CD8-positive, alpha-beta memory T cell (primary cell): ENCODE measurements at places on chromosomes 2 and 18. TPM values are rescaled to one million over a fixed set of nuclear protein-coding genes. Genes with fewer than 3 reads are reported as not detected.
A peak's percentile ranks its signal among the peaks of the same experiment; 100 is the strongest.

DNA sequence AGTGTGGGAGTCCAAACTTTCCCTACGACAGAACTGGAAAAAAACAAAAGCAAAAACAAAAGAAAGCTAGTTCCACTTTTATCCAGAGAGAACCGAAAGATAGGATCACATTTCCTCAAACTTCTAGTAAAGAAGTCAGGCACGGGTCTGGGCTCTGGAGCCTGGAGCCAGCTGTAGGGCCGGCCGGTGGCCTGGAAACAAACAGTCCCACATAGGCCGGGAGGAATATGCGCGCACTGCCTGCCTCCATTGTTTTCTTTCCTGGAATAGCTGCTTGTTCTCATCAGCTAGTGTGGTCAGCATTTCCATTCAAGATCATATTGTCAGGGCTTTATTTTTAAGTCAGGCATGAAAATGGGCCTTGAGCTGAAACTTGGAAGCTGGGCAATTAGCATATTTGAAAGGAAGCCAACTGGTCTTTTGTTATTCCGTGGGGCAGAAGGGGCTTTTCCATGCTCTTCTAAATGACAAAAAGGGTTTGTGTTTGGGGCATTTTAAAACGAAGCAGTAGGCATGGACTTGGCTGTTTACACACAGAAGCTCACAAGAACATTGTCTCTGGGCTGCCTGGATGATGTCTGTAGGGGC is 58.7 kb upstream of the RFX8 start:
- H3K36me3 ChIP-seq, result no peaks in the 10 kb centered on the region
- DNase-seq, result no peak
- H3K4me3 ChIP-seq, result no peak overlapping the region
- H3K27ac ChIP-seq, result no peak overlapping the region
- H3K27me3 ChIP-seq, result no peaks in the 10 kb centered on the region

Gene TCF23
- not detected for polyA plus RNA-seq

DNA sequence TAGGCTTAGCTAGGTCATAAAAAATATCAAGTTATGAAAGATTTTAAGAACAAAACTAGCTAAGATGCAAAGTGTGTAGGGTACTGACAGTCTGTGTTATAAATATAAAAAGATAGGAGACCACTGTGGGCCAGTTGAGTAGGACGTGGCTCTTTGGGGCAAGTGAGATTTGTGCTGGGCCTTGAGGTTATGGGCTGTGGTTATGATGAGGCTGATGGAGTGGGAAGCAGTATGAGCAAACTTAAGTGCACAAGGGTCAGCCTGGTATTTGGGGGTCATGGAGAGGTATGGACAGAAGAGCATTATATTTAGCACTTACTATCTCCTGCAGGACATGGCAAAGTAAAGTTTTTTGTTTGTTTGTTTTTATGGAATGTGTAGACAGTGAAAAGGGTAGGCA is 70.1 kb downstream of the SETBP1 start:
- H3K27ac ChIP-seq, result no peak overlapping the region
- no peak overlapping the region for H3K4me3 ChIP-seq
- no peaks in the 10 kb centered on the region for H3K36me3 ChIP-seq

DNA sequence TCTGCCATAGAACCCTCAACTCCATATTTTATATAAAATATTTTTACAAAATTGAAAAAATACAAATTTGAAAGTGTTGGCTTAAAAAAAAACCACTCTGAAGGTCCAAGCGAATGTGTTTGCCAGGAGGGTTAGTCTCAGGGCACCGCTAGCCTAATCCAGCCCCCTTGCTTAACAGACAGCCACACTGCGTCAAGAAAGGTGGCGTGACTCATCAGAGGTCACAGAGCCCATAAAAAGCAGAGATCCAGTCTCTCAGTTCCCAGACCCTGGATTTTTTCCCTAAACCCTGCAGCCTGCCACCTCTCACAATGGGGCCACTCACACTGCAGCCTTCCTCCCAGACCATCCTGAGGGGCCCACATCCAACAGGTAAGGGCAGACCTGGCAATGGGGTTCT is 3.9 kb upstream of the TNS1 start:
- H3K4me1 ChIP-seq, result peaks cover 5% of the 10 kb centered on the region
- DNase-seq, result no peak
- peaks cover 16% of the 10 kb centered on the region for H3K27me3 ChIP-seq
- no peak overlapping the region for H3K27ac ChIP-seq
- H3K4me3 ChIP-seq, result no peak overlapping the region

Gene MOB4
- polyA plus RNA-seq, result 26.1 TPM

Gene WNT6
- polyA plus RNA-seq, result 0.39 TPM

Gene GKN1
- polyA plus RNA-seq, result not detected

GRCh38 chr2:175597286-175597685 is 404.8 kb downstream of the LNPK start:
- no peak overlapping the region for H3K27ac ChIP-seq
- H3K4me1 ChIP-seq, result no peaks in the 10 kb centered on the region
- DNase-seq, result no peak
- no peaks in the 10 kb centered on the region for H3K27me3 ChIP-seq

Gene RMC1
- 41.3 TPM for polyA plus RNA-seq

GRCh38 chr2:238069021-238069709 is 8.4 kb downstream of the SCLY start:
- peaks cover 6% of the 10 kb centered on the region for H3K36me3 ChIP-seq
- H3K4me3 ChIP-seq, result no peak overlapping the region
- no peaks in the 10 kb centered on the region for H3K27me3 ChIP-seq
- peak; percentile 33 for DNase-seq

DNA sequence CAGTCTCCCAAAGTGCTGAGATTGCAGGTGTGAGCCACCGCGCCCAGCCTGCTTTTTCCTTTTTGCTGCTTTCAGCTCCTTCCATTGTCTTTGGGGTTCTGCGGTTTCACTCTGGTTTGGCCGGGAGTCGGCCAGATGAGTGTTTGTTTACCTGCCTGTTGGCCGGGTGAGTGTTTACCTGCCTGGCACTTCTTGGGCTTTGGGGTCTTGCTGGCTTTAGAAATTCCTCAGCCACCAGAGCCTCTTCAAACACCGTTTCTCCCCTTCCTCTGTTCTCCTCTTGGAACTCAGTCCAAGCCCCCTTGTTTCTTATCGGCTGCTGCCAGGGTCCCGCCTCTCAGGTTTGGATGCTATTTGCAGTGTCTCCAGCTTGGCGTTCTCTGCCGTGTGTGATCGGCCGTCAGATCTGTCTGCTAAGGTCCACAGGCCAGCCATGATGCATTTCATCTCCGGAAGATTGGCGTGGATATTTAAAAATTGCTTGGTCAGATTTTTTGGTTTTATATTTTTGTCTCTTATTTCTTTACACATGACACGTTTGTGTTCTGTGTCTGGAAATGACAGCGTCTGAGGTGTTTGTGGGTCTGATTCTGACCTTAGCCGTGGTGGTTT is 14.2 kb upstream of the GAL3ST2 start:
- peak overlapping the region; percentile 85 for H3K27ac ChIP-seq
- peak overlapping the region; percentile 31 for H3K4me3 ChIP-seq
- no peaks in the 10 kb centered on the region for H3K27me3 ChIP-seq
- H3K4me1 ChIP-seq, result peaks cover 22% of the 10 kb centered on the region
- peak; percentile 31 for DNase-seq

Gene ALLC
- polyA plus RNA-seq, result not detected

Gene GRP
- polyA plus RNA-seq, result not detected

Gene MAPK4
- not detected for polyA plus RNA-seq

GRCh38 chr2:36355151-36355889 is at the start of gene CRIM1:
Gene CRIM1 (plus strand): TSS chr2:36355778. CDS start chr2:36356293, 515 bp downstream.
- no peak within 1 kb of the TSS for H3K27ac ChIP-seq
- H3K4me1 ChIP-seq, result peaks cover 20% of the 10 kb centered on the region
- H3K36me3 ChIP-seq, result no peaks in the 10 kb centered on the region
- H3K4me3 ChIP-seq, result peak within 1 kb of the TSS; percentile 68
- peaks cover 4% of the 10 kb centered on the region for H3K27me3 ChIP-seq

Gene SETBP1
- 0.22 TPM for polyA plus RNA-seq

Gene CXCR1
- polyA plus RNA-seq, result 1.1 TPM

Gene CLEC4F
- polyA plus RNA-seq, result not detected

DNA sequence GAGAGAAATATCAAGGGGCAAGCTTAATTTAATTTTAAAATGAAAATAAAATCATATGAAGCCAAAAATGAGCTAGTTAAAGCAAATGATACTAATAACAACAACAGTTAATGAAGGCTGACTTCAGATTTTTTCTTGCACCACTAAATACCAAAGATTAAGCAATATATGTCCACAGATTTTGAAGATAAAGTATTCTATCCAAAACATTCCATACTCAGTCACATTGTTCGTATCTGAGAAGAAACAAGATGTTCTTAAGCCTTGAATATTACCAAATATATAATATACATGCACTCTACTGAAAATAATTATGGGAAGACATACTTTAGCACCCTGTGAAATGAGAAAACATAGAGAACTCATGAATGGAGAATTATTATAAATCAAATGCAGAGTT is 593.3 kb upstream of the SYT4 start:
- no peak overlapping the region for H3K27ac ChIP-seq
- no peaks in the 10 kb centered on the region for H3K4me1 ChIP-seq
- no peak overlapping the region for H3K4me3 ChIP-seq
- no peaks in the 10 kb centered on the region for H3K27me3 ChIP-seq

GRCh38 chr2:202510911-202511310 is 123.9 kb upstream of the FAM117B start:
- no peaks in the 10 kb centered on the region for H3K4me1 ChIP-seq
- no peak overlapping the region for H3K27ac ChIP-seq
- no peaks in the 10 kb centered on the region for H3K27me3 ChIP-seq
- no peak for DNase-seq

DNA sequence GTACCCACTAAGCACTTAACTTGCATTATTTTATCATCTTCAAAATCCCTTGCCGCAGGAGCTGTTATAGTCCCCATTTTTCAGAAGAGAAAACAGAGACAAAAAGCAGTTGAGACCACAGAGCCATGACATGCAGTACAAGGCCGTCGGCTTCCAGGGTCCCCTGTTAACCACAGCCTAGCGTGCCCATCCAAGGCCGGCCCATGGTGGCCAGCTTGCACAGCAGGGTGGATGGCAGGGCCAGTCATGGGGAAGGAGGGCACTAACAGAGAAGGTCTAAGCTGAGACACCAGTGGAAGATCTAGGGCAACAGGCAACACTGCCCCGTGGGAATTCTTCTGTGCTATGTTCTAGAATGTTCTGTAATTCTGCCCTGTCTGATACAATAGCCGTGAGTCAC is 192.6 kb upstream of the ID2 start:
- H3K4me1 ChIP-seq, result peaks cover 39% of the 10 kb centered on the region
- no peaks in the 10 kb centered on the region for H3K36me3 ChIP-seq
- no peak overlapping the region for H3K27ac ChIP-seq
- no peak overlapping the region for H3K4me3 ChIP-seq
- no peak for DNase-seq

DNA sequence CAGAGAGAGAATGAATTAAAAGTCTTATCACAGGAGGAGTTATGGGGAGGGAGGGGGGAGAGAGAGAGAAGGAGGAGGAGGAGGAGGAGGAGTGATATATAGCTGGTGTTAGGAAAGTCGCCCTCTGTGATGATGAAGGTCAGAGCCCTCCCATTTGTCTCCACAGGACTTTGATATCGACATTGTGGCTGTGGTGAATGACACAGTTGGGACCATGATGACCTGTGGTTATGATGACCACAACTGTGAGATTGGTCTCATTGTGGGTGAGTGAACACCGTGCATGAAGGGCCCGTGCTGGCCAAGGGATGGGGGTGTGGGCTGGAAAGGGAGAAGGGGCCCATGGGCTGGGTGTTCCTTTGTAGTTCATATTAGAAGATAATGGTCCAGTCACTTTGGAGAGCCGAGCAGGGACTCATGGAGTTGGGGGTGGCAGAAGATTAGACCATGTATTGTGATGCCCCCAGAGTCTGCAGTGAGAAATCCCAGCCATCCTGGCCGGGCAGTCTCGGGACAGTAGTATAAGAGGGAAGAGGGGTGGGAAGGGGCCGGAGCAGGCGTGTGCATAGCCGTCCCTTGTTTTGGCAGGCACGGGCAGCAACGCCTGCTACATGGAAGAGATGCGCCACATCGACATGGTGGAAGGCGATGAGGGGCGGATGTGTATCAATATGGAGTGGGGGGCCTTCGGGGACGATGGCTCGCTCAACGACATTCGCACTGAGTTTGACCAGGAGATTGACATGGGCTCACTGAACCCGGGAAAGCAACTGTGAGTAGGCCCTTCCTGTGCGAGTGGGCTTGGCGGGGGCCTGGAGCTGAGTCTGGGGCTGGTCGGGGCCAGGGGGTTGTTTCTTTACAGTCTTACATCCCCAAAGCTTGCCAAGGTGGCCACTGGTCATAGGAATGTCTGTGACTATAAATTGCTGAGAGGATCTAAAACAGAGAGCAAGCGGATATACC is 40.0 kb downstream of the HK2 start:
- no peak overlapping the region for H3K4me3 ChIP-seq
- H3K27ac ChIP-seq, result no peak overlapping the region
- H3K4me1 ChIP-seq, result peaks cover 4% of the 10 kb centered on the region
- no peaks in the 10 kb centered on the region for H3K36me3 ChIP-seq
- no peaks in the 10 kb centered on the region for H3K27me3 ChIP-seq

DNA sequence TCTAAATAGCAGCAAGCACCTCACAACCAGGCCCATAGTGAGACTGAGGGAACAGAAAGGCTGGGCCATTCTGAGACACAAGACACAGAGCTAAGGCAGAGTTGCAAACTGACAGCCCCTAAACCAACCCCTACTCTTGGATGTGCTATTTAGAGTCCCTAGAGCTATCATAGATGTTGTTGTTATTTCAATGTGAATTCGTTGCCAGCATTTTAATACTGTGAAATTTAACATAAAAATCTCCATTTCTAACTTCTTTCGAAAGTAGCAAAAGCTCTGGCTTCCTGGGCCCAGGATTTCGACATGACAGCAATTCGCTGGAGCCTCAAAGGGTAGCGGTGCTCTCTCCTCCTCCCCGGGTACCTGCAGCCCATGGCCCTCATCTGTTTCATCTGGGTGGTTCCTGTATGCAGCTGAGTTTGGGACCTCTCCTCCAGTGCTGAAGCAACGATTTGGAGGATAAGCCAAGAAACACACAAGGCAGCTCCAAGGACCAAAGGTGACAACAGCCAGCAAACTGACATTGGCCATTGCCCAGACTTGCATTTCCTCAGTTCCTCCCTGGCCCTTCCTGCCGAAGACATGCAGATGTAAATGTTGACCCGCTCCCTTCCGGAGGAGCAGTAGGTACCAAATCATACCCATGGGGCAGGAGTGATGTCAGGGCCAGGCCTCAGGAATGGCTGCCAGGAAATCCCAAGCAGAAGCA is 254.4 kb upstream of the NCKAP5 start:
- H3K4me3 ChIP-seq, result no peak overlapping the region
- DNase-seq, result no peak
- H3K4me1 ChIP-seq, result no peaks in the 10 kb centered on the region
- H3K36me3 ChIP-seq, result no peaks in the 10 kb centered on the region
- no peaks in the 10 kb centered on the region for H3K27me3 ChIP-seq
- no peak overlapping the region for H3K27ac ChIP-seq

- H3K4me1 ChIP-seq, result no peaks in the 10 kb centered on the region
- DNase-seq, result no peak
- H3K4me3 ChIP-seq, result no peak overlapping the region
These were observed 43.5 kb upstream of the LAPTM4A start for GRCh38 chr2:20094955-20095354.

Gene ELOA2
- polyA plus RNA-seq, result not detected
